ENCODE measurements at places on chromosomes 6 and 20.

GRCh38 chr6:14463110-14463509 lies 345.5 kb downstream of the CD83 start:
- DNase-seq = no peak

- no peak for DNase-seq
These were observed 3.2 kb downstream of the PNPLA1 start for GRCh38 chr6:36273067-36273466.

GRCh38 chr20:33830371-33830770 lies 19.2 kb downstream of the CHMP4B start:
- no peak for DNase-seq

DNA sequence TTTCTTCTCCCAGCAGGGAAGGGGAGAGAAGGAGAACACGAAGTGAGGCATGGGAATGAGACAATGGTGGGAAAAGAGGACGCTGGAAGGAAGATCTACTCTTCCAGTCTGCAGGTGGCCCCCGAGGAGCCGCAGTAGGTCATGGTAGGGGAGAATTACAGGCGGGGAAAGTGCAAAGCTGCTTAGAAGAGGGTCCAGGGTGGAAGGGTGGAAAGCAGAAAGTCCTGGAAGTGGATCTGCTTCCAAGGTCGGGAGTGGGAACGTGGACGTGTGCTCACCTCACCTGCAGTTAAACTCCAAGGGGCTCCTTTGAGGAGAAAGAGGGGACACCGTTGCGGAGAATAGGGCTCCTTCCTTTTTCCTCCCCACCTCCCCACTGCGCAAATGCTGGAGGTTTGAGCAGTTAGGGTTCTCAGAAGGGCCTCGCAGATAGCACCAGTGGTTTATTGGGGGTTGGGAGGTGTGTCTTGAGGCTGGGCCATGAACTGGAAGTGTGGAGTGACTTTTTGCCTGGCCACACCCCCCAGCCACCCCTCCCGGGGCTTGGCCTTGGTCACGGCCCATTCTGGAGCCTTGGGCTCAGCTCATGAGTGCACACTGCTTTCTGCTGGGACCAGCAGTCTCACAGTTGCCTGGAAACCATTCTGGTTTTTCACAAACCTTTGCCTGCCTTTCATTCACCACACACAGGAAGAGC lies 100.4 kb upstream of the MLN start:
- no peak for DNase-seq

- no peak for DNase-seq
These were observed 106.4 kb downstream of the SNX5 start for GRCh38 chr20:17862171-17862570.

DNA sequence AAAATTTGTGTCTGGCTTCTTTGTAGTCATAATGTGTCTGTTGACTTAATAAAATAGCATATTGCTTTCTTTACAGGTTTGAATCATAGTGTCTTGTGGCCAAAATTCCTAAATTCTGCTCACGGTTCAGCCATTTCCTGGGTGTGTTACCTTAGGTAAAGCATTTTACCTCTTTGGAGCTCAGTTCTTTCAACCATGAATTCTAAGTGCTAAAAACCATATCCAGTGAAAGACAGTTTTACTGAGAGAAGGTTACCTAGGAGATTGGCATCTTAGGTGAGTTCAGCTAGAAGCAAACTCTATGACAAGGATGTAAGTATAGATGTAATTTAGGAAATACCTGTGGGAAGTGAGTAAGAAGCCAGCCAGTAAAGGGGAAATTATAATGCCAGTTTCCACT lies 20.7 kb downstream of the CRYBG1 start:
- DNase-seq = no peak

GRCh38 chr6:84815896-84816735 lies 51.7 kb upstream of the TBX18 start:
- DNase-seq = no peak

- no peak for DNase-seq
These were observed 18.4 kb upstream of the BEND6 start for GRCh38 chr6:56936466-56936865.

GRCh38 chr20:24452498-24453127 lies 16.8 kb upstream of the SYNDIG1 start:
- no peak for DNase-seq

- DNase-seq = no peak
These were observed 89.9 kb upstream of the PTCHD4 start for GRCh38 chr6:48200869-48201390.

- DNase-seq = no peak
These were observed 146.7 kb upstream of the MLN start for GRCh38 chr6:33950472-33950881.

GRCh38 chr6:36976509-36976908 lies 9.5 kb downstream of the MTCH1 start:
- DNase-seq = no peak
